ENCODE measurements at places on chromosomes 16 and 17.

- H3K36me3 ChIP-seq = no peaks in the 10 kb centered on the region
- H3K27me3 ChIP-seq = peaks cover 2% of the 10 kb centered on the region
- H3K27ac ChIP-seq = peak within 1 kb of the TSS; percentile 13
- no peak within 1 kb of the TSS for H3K4me3 ChIP-seq
These were observed at the start of gene DRC7 for GRCh38 chr16:57694725-57695679. TSS of gene DRC7 (plus strand) at chr16:57694806. CDS start at chr16:57697950, 3,144 bp downstream.

DNA sequence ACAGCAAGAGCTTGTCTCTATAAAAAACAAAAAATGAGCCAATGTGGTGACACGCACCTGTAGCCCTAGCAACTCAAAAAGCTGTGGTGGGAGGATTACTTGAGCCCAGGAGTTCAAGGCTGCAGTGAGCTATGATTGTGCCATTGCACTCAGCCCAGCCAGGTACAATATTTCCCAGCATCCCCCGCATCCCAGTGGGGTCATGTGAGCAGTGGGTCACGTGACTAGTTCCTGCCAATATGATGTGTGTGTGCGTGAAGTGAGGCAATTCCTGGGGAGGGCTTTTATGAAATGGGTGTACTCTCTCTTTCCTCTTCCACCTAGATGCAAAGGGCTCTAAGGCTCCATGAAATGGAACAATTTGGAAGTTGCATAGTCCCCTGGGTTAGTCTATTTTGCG lies 81.3 kb downstream of the GSG1L start:
- peak; percentile 26 for DNase-seq
- peaks cover 4% of the 10 kb centered on the region for H3K27me3 ChIP-seq
- H3K27ac ChIP-seq = no peak overlapping the region
- H3K4me3 ChIP-seq = no peak overlapping the region
- H3K36me3 ChIP-seq = no peaks in the 10 kb centered on the region

- no peaks in the 10 kb centered on the region for H3K27me3 ChIP-seq
- no peak for DNase-seq
- H3K27ac ChIP-seq = no peak overlapping the region
These were observed 27.7 kb upstream of the MED13 start for GRCh38 chr17:62092784-62093183.

GRCh38 chr16:79500286-79500685 lies 100.3 kb downstream of the MAF start:
- no peak for DNase-seq
- peaks cover 10% of the 10 kb centered on the region for H3K27me3 ChIP-seq
- H3K4me1 ChIP-seq = peaks cover 10% of the 10 kb centered on the region
- H3K4me3 ChIP-seq = no peak overlapping the region
- no peak overlapping the region for H3K27ac ChIP-seq

GRCh38 chr17:78637643-78638420 lies 60.6 kb upstream of the DNAH17 start:
- H3K27ac ChIP-seq = no peak overlapping the region
- no peaks in the 10 kb centered on the region for H3K36me3 ChIP-seq
- peaks cover 6% of the 10 kb centered on the region for H3K27me3 ChIP-seq
- no peak overlapping the region for H3K4me3 ChIP-seq

GRCh38 chr16:84443166-84443802 lies 61.2 kb downstream of the MEAK7 start:
- DNase-seq = no peak
- no peaks in the 10 kb centered on the region for H3K4me1 ChIP-seq
- H3K36me3 ChIP-seq = no peaks in the 10 kb centered on the region
- H3K27me3 ChIP-seq = peaks cover 39% of the 10 kb centered on the region

DNA sequence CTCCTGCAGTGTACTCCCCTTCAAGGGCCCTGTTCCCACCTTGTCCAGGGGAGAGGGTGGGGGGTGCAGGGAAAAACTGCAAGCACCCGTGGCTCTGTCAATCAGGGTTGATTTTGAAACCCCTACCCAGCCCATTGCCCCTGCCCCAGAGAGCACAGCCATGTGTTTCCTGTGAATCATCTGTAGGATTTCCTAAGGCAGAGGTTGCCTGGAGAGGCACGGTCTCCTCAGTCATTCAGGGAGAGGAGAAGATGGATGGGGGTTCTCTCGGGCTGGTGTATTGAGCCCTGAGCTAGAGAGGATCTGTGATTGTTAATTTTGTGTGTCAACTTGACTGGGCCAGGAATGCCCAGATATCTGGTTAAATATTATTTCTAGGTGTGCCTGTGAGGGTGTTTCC lies 3.5 kb upstream of the AGRP start:
- H3K36me3 ChIP-seq = peaks cover 14% of the 10 kb centered on the region
- H3K4me1 ChIP-seq = peaks cover 12% of the 10 kb centered on the region
- no peaks in the 10 kb centered on the region for H3K27me3 ChIP-seq
- no peak overlapping the region for H3K4me3 ChIP-seq
- H3K27ac ChIP-seq = no peak overlapping the region
- DNase-seq = no peak

DNA sequence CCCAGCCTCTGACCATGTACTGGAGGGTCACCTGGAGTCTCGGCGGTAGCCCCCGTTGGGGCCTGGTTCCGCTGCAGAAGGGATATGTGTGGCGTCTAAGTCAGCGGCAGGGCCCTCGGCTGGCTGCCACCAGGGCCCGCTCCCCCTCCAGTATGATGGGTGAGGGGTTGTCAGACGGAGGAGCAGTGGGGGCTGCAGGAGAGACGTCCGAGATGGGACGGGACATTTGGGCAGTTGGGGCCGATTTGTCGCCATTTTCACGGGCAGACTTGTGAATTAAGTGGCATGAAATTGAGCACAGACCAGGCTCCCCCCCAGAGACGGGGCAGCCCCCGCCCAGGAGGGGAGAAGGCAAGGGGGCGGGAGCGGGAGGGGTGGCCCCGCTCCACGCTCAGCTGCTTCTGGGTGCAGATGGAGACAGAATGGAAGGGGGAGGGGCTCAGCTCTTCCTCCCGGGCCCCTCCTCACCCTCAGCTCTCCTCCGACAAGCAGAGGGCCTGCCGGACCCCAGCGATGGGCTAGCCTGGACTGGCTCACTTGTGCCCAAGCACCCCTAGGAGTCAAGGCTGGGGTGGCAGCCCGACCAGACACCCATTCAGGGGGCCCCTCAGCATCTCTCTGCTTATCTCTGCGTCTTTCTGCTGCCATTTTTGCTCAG lies 52.7 kb upstream of the LHX1 start:
- no peaks in the 10 kb centered on the region for H3K4me1 ChIP-seq
- no peak for DNase-seq
- H3K36me3 ChIP-seq = no peaks in the 10 kb centered on the region

GRCh38 chr16:11205754-11206581 lies 50.0 kb downstream of the SOCS1 start:
- H3K4me3 ChIP-seq = no peak overlapping the region
- H3K36me3 ChIP-seq = peaks cover 8% of the 10 kb centered on the region
- peaks cover 45% of the 10 kb centered on the region for H3K4me1 ChIP-seq

DNA sequence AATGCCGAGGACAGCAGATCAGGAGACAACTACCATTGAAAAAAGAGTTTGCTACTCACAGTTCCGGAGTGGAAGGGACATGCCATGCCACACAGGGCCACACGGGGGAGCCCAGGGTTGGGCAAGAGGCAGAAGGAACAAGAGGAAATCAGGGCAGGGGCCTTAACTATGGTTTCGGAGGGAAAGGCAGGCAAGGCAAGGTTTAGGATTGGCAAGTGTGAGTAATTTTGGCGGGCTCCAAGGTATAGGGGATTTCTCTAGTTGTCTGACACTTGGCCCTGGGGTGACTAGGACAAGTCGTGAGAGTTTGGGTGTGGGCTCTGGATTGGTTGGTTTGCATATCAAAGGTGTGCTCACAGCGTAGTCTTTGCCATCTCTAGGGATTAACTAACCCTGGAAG lies 27.0 kb upstream of the NTN1 start:
- peak; percentile 80 for DNase-seq
- H3K4me3 ChIP-seq = no peak overlapping the region
- H3K27ac ChIP-seq = no peak overlapping the region
- no peaks in the 10 kb centered on the region for H3K36me3 ChIP-seq
- H3K27me3 ChIP-seq = peaks cover 12% of the 10 kb centered on the region

- H3K4me1 ChIP-seq = peaks cover 5% of the 10 kb centered on the region
- H3K27ac ChIP-seq = no peak overlapping the region
These were observed 5.3 kb upstream of the NPIPB7 start for GRCh38 chr16:28477311-28477920.

DNA sequence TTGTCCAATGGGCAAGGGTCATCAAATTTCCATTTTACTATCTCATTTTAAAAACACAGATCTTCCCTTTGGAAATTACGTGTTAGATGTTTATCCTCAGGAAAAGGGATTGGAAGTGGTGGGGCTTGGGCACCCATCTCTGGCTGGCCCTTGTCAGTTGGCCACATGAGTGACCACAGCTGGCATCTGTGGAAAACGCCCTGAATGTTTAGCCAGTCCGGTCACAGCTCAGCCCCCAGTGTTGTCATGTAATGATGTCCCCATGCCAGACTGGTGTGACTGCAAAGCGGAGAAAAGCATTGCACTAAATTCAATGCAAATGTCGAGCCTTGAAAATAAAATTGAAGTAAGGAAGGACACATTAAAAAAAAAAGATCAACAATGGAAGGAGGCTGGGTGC lies 53.0 kb downstream of the TMC6 start:
- H3K27ac ChIP-seq = no peak overlapping the region
- peaks cover 26% of the 10 kb centered on the region for H3K36me3 ChIP-seq
- H3K4me1 ChIP-seq = no peaks in the 10 kb centered on the region
- no peaks in the 10 kb centered on the region for H3K27me3 ChIP-seq

DNA sequence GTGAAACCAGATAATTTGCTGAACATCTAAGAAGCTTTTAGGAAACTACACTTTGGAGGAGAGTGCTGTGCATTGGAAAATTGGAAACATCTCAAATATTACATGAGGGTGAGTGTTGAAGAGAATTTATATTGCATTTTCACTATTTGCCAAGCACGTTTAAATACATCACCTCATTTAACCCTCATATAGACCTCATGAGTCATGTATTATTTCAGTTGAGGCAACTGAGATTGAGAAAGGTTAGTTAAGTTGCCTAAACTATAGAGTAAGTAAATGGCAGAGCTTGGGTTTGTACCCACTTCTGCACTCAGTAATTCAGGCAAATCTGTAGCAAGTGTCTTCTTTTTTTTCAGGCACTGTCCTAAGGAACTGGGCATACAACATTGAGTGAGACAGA lies 3.7 kb upstream of the NLK start:
- H3K4me1 ChIP-seq = peaks cover 33% of the 10 kb centered on the region

DNA sequence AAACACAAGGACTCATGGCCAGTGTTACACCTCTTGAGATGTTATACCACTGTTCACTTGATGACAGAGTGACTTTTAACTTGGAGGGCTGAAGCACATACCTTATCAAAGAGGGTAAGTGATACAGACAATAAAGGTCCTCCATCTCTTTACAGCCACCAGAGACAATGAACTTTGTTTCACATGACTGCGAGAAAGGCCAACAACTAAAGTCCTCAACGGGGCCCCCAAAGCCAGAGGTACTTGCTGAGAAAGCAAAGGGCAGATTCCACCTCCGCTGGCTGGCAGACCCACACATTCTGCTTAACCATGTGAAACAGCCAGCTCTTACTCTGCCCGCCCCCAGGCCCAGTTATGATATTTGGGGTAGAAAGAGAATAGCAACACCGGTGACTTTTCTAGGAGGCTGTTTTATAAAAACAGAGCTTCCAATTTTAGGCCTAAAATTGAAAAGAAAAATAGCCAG lies 21.4 kb downstream of the DCUN1D3 start:
- no peaks in the 10 kb centered on the region for H3K27me3 ChIP-seq
- peaks cover 80% of the 10 kb centered on the region for H3K4me1 ChIP-seq
- H3K4me3 ChIP-seq = no peak overlapping the region
- H3K36me3 ChIP-seq = peaks cover 39% of the 10 kb centered on the region
- peak overlapping the region; percentile 90 for H3K27ac ChIP-seq

GRCh38 chr16:86823125-86823524 lies 244.8 kb downstream of the FOXL1 start:
- no peak for DNase-seq
- no peak overlapping the region for H3K4me3 ChIP-seq
- no peaks in the 10 kb centered on the region for H3K36me3 ChIP-seq
- peaks cover 4% of the 10 kb centered on the region for H3K4me1 ChIP-seq
- H3K27ac ChIP-seq = no peak overlapping the region

- H3K36me3 ChIP-seq = no peaks in the 10 kb centered on the region
- H3K4me3 ChIP-seq = no peak overlapping the region
- no peaks in the 10 kb centered on the region for H3K4me1 ChIP-seq
- H3K27ac ChIP-seq = no peak overlapping the region
These were observed 35.6 kb downstream of the TMEM100 start for GRCh38 chr17:55687037-55687436.

GRCh38 chr17:39926588-39927100 lies 757 bp downstream of the ORMDL3 start:
- H3K4me3 ChIP-seq = peak overlapping the region; percentile 88
- no peaks in the 10 kb centered on the region for H3K27me3 ChIP-seq
- H3K27ac ChIP-seq = peak overlapping the region; percentile 98

- no peak for DNase-seq
- H3K27ac ChIP-seq = peak overlapping the region; percentile 30
- H3K27me3 ChIP-seq = no peaks in the 10 kb centered on the region
- peaks cover 15% of the 10 kb centered on the region for H3K36me3 ChIP-seq
- peaks cover 57% of the 10 kb centered on the region for H3K4me1 ChIP-seq
These were observed 11.5 kb downstream of the MAP2K6 start for GRCh38 chr17:69425978-69426377.

- peaks cover 7% of the 10 kb centered on the region for H3K4me1 ChIP-seq
- peaks cover 34% of the 10 kb centered on the region for H3K36me3 ChIP-seq
- DNase-seq = no peak
These were observed 16.7 kb downstream of the ERCC4 start for GRCh38 chr16:13936596-13937081.

DNA sequence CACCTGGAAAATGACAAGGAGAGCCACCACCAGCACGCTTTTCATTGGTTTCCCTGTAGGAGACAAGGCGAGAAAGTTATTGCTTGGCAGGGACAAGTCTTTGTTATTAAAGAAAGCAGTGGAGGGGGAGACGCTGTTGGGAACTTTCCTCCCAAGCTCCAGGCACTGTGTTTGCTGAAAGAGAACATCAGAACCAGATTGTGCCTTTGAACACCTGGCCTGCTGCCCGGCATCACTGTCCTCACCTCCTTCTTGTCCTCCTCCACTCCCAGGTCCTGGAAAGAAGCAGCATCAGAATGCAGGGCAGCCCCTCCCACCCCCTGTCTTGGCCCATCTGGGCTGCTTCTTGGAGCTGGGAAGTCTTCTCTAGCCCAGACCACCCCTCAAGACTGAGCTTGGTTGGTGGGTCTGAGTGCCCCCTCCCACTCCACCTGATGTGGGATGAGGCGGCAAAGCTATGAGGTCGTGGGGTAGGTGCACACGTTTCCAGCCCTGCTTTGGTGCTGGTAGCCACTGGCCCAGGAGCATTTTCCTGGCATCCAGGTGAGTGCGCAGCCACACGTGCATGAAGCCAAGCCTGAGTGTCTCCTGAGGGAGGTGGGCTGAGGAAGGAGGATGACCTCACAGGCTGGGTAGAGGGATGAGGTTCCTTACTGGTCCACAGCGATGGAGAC lies 6.2 kb downstream of the CCR7 start:
- H3K27ac ChIP-seq = peak overlapping the region; percentile 93
- H3K36me3 ChIP-seq = peaks cover 56% of the 10 kb centered on the region
- peaks cover 91% of the 10 kb centered on the region for H3K4me1 ChIP-seq
- H3K27me3 ChIP-seq = peaks cover 5% of the 10 kb centered on the region
- peak overlapping the region; percentile 20 for H3K4me3 ChIP-seq
- no peak for DNase-seq

All from activated CD8-positive, alpha-beta memory T cell treated with anti-CD3 and anti-CD28 coated beads, Interleukin-2, amount 10 ng/mL, durations not matched to agents 7 days and 5 days (primary cell).